Mesothelial cell of epicardium (in vitro differentiated cells): ENCODE measurements at places on chromosomes 3 and 15. TPM values are rescaled to one million over a fixed set of nuclear protein-coding genes. Genes with fewer than 3 reads are reported as not detected.

DNA sequence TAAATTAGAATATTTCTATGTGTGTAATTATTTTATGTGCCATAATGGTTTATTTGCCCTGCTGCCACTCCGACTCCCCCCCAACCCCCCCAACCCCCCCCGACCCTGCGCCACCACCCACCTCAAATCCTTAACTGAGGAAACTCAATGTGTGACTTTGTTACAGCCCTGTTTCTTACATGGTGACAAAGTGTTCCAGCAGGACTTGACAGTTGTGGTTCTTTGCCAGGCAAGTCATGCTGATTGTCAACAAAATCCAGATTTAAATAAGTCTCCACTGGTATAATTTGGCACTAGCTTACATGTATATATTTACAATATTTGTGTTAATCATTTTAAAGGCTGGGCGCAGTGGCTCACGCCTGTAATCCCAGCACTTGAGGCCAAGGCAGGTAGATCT is 7.7 kb downstream of the EBLN2 start:
- DNase-seq = no peak

The CCR1 gene
- not detected in 3 replicates for total RNA-seq

The GABRB3 gene
- 2.8 to 3.4 TPM (median 3.1 TPM) in 3 replicates for total RNA-seq

GRCh38 chr15:87433871-87434270 is 822.7 kb downstream of the NTRK3 start:
- DNase-seq = no peak

The MGLL gene
- total RNA-seq = 2.0 to 2.5 TPM (median 2.4 TPM) in 3 replicates

GRCh38 chr15:48930735-48931134 is 33.0 kb downstream of the SHC4 start:
- no peak for DNase-seq

DNA sequence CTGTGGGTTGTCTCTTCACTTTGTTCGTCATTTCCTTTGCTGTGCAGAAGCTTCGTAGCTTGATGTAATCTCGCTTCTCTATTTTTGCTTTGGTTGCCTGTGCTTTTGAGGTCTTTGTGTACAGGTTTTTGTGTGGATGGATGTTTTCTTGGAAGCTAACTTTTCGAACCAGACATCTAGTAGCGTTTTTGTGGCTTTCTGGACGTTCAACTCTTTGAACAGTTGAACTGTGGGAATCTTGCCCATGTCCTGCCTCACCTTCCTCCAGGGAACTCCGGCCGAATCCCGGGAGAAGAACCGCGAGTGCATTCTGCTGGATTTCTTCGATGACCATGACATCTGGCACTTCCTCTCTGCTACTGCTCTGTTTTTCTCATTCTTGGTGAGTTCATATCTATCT is 70.6 kb downstream of the USF3 start:
- DNase-seq = no peak

DNA sequence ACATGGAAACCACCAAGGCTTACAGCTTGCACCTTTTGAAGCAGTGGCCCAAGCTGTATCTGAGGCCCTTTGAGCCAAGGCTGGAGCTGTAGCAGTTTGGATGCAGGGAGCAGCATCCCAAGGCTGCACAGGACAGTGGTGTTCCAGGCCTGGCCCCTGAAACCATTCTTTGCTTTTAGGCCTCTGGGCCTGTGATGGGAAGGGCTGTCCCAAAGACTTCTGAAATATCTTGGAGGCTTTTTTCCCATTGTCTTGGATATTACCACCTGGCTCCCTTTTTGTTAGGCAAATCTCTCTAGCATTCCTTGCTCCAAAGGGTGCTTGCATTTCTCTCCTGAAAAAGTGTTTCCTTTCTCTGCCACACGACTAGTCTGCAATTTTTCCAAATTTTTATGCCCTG is 302.8 kb upstream of the MDFIC2 start:
- no peak for DNase-seq

The ZNF717 gene
- 15.7 to 18.2 TPM (median 17.1 TPM) in 3 replicates for total RNA-seq
